ENCODE measurements at places on chromosomes 2 and 18.

GRCh38 chr2:26054598-26055348 is 20.9 kb downstream of the RAB10 start:
- DNase-seq = no peak

DNA sequence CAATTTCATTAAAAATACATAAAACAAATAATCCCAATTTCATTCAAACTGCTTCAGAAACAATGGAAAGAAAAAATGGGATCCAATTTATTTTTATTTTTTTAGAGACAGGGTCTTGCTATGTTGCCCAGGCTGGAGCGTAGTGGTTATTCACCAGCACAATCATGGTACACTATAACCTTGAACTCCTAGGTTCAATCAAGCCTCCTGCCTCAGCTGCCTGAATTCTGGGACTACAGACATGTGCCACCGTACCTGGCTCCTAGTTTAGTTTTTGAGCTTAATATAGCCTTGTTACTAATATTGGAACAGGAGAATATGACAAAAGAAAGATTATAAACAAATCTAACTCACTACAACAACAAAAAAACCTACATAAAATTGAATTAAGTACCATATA is 34.2 kb downstream of the SAP130 start:
- DNase-seq = no peak

GRCh38 chr2:127108090-127108523 is 1.2 kb upstream of the BIN1 start:
- DNase-seq = no peak

DNA sequence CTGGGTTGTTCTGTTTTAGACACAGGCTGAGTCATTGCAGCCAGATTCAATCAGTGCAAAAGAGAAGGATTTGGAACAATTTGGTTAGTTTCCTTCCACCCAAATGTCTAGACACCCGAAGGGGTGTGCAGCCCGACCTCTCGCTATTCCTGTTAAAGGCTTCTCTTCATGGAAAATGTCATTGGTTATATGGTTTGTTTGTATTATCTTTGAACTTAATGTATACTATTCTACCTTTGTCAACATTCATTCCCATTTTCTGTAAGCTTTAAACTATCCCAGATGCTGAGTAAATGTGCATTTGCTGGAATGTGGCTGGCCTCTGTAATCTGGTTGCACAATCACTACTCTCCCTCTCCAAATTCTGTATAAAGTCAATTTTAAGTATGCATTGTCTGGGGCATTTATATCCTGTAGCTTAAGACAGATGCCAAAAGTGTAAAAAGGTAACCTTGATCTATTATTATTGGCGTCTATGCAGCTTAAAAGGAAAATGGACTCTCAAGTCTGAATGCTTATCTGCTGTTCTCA is 80.4 kb upstream of the RND3 start:
- DNase-seq = no peak

- DNase-seq = no peak
Measured at GRCh38 chr2:207260947-207261346, 95.2 kb upstream of the KLF7 start.

DNA sequence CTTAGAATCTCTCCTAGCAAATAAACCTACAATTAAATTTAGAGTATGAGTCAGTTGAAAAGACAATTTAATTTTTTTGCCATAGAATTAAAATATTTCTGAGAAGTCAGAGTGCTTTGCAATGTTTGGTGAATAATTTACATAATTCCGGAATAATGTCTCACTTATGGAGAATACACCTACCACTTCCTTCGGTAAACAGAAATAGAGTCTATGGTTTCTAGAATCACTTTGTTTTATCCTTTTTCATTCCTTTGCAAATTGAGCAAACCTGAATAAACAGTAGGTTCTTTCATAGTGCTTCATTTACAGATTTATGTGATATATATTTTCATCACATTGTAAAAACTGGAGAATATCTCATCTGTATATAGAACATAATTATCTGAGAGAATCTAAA is 211.7 kb downstream of the PMAIP1 start:
- no peak for DNase-seq

GRCh38 chr2:182949572-182950189 is 83.2 kb upstream of the FRZB start:
- no peak for DNase-seq

GRCh38 chr2:20190876-20191713 is 33.8 kb downstream of the SDC1 start:
- DNase-seq = no peak

DNA sequence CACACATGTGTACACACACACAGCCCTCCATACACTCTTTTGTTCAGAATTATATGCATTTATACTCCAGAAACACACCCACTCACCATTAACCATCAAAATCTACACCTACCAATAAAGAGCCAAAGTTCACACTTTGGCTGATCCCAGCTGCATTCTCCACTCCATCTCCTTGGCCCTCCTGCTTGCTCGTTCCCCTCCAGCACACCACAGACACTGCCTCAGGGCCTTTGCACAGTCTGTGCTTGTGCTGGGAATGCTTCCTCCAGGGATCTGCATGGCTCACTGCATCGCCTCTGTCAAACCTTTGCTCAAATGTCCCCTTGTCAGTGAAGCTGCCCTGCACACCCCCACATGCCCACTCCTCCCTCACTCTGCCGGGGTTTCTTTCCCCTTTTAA is 46.0 kb downstream of the POMC start:
- no peak for DNase-seq

GRCh38 chr2:16046649-16047048 is 106.3 kb downstream of the MYCN start:
- DNase-seq = no peak

GRCh38 chr2:44851518-44851917 is 90.0 kb upstream of the SIX3 start:
- no peak for DNase-seq

DNA sequence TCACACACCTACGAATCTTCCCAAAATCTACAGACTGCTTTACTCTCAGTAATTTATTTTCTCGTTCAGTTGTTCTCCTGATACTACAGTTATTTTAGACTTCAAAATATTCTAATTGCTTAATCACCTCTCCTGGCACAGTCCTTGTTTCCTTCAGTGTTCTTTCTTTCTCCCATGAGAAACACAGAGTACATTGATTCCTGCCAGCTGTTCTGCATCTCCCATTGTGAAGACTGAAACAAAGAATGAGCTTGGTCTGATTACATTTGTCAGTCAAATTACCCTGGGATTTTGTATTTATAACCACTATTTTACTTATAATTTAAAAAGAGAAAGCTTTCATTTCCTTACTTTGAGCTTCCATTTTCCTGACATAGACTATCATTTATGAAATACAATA is 63.9 kb upstream of the TANK start:
- no peak for DNase-seq

DNA sequence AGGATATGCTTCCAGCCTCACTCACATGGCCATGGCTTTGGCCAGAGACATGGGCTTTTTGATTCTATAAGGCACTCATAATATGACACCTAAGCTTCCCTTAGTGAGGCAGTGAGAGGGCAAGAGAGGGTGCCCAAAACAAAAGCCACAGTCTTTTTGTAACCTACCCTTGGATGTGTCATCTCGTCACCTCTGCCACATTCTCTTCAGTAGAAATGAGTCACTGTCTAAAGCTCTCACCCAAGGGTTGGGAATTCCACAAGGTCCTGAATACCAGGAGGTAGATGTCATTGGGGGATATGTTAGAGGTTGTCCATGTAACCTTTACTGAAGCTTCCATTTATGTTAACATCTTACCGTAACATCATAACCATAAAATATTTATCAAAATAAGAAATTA is 108.4 kb downstream of the ALMS1 start:
- no peak for DNase-seq

- DNase-seq = no peak
Measured at GRCh38 chr2:233213975-233214374, 37.5 kb upstream of the ATG16L1 start.

GRCh38 chr2:173101687-173102086 is 26.0 kb downstream of the MAP3K20 start:
- no peak for DNase-seq

DNA sequence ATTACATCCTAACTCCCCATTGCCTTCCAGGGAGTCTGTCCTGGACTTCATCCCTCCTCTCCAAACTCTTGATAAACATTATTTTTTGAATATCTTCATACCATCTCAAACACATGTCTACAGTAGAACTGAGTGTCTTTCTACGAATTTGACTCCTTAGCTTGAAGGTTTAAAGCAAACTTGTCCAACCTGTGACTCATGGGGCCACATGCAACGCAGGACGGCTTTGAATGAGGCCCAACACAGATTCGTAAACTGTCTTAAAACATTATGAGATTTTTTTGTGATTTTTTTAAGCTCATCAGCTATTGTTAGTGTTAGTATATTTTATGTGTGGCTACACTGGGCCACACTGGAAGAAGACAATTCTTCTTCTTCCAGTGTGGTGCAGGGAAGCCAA is 98.1 kb downstream of the PARD3B start:
- no peak for DNase-seq

GRCh38 chr2:18557121-18557520 is 3.3 kb downstream of the RDH14 start:
- no peak for DNase-seq

GRCh38 chr2:127811397-127812321 is 688 bp upstream of the WDR33 start:
- no peak for DNase-seq

- DNase-seq = no peak
Measured at GRCh38 chr2:96109931-96110511, 6.3 kb downstream of the ADRA2B start.

DNA sequence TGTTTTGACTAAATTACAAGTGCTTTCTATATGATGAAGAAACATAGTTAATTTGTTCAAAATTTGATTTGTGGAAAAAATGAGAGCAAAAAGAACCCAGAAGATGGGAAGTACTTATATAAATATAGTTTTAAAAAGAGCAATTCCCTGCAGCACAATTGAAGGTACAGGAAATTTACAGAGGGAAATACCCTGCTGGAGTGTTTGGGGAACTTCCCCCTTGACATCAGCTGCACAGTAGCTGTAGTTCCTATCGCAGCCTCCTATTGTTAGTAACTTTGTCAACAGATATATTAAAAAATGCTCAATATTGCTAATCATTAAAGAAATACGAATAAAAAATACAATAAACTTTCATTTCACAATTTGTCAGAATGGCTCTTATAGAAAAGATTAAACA is 1118.8 kb upstream of the ZEB2 start:
- DNase-seq = no peak

- DNase-seq = no peak
Measured at GRCh38 chr2:69620870-69621269, 22.7 kb downstream of the AAK1 start.

DNA sequence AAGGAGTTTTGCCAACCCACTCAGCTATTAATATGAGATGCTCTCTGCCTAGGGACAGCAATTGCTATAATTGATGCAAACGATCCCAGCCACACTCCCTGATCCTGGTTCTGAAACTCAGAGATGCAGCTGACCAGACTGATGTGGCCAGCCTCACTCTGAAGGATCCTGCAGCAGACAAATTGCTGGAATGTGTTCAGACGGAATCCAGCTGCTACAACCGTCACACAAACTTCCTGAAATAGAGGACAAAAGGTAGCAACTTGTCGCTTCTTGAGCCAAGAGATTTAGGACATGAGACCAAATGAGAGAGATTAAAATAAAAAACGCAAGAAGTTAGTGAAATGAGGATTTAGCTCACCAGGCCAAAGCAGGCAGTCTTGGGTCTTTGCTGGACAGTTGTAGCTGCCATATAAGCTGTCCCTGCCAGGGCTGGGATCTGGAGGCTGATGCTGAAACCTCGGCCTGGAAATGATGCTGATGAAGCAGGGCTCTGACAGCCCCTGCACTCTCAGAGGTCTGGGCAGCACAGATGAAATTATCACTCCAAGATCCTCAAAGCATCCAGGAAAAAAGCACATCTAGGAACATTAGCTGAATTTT is 8.3 kb upstream of the YWHAQ start:
- DNase-seq = no peak

DNA sequence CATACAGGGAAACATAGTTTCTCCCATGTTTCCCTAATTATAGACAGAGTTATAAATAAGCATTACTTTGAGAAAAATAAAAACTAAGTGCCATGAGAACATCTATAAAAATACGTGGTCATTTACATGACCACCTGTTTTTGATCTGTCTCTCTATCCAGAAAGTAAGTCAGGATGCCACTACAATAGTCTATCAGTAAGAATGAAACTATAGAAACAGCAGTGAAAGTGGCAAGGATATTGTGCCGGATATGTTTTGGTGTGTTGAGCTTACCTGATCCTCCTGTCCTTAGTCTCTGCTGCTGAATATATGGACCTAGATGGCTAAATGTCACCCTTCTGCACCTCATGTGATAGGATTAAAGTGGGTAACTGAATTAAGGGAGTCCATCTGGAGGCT is 512.4 kb downstream of the LRP1B start:
- no peak for DNase-seq

GRCh38 chr18:67074309-67074708 is 442.2 kb downstream of the DSEL start:
- DNase-seq = no peak

GRCh38 chr2:168524005-168524404 is 67.9 kb downstream of the CERS6 start:
- DNase-seq = no peak

DNA sequence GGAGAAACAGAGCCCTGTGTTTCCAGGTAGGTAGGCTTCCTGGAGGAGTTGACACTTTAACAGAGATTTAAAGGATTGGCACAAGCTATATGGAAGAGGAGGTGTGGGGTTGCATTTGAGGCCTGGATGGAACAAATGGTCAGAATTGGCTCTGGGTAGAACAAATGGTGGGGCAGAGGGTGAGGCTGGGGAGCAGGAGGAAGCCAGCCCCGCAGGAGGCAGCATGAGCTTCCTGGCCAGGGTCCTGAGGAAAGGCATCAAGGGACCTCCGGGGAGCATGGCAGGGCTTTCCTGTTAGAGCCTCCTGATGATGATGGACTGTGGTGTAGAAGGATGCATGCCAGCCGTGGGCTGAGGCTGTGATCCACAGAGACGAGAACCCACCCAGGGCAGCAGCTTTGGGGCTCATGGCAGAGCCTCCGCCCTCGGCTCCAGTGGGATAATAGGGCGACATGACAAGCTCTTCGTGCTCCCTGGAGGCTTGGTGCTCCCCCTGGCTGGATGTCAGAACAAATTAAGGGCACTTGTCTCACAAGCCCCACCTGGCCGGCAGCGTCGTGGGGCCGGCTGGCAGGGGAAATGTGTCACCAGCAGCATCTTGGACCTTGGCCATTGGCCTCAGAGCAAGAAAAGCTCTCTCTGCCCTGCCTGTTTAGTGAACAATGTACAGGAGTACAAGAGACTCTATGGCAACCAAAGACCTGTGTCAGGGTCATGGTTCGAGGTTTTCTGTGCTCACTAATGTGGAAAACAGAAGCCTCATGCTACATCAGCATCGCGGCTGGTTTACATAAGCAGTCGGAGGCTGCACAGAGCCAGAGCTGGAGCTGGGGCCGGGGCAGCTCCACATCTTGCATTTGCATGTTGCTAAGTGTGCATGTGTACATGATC is 153.5 kb downstream of the MYCN start:
- no peak for DNase-seq

DNA sequence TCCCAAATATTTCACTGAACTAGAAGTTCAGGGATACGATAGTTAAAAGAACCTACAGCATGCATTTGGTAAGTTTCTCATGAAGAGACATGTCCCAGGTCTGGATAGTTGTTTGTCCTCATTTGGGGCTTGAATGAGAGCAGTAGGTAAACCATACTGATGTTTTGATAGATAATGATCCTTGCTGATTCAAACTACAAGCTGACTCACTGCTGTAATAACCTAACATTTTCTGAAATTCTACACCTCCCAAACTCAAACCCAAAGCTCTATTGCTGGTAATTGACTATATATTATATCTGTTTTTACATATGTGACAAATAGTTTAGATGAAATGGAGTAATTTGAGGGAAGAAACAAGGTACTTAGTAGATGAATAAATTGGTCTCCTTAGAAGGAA is 154.1 kb upstream of the BOD1L2 start:
- DNase-seq = no peak
